ENCODE measurements at places on chromosomes 6 and 20.
A peak's percentile ranks its signal among the peaks of the same experiment; 100 is the strongest.

- DNase-seq, result no peak
Measured at GRCh38 chr6:35716798-35717197, 20.0 kb upstream of the ARMC12 start.

- no peak for DNase-seq
Measured at GRCh38 chr6:31573239-31574105, 1.4 kb downstream of the LTA start.

DNA sequence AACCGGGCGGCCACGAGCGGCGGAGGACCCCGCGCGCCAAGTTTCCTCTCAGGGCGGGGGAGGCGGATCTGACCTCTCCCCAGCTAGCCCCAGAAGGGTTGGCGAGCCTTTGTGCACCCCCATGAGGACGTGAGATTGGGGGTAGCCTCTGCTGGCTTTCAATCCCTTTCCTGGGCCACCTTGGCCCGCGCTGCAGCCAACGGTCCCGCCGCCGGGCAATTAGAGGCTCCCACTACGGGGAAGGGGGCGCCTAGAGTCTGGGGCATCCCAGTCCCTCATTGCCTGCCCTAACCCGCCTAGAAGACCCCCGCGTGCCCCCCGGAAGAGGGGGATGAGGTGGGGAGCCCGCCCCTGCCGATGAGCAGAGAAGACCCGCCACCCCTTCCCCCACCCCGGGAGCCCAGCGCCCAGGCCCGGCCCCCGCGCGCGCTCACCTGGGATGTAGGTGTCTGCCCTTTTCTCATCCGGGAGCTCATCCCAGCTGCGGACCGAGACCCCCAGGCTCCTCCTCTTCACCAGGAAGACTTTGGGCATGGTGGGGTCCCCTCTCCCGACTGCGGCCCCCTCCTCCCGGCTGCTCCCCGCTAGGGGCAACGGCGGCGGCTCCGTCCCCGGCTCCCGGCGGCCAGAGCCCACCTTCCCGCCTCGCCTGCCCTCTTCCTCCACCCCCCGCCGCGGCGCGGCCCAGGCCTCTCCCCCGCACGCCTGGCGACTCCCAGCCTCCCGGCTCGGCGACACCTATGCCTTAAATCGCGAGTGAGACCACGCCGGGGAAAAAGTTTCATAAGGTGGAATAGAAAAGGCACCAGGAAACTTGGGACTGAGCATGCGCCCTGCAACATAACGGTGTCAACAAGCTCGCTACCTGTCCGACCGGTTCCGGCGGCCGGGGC is at the start of gene OVOL2:
OVOL2 (minus strand) TSS at position 816 of the 893 bp plus-strand sequence; CDS start at position 534, 282 bp downstream.
- peak; percentile 32 for DNase-seq

DNA sequence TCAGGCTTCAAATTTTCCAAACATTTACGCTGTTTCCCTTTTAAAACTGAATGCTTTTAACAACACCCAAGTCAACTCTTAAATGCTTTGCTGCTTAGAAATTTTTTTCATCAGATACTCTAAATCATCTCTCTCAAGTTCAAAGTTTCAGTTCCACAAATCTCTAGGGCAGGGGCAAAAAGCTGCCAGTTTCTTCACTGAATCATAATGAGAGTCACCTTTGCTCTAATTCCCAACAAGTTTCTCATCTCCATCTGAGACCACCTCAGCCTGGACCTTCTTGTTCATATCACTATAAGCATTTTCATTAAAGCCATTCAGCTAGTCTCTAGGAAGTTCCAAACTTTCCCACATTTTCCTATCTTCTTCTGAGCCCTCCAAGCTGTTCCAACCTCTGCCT is 69.1 kb downstream of the RNF217 start:
- DNase-seq, result no peak
